Fibroblast of the aortic adventitia (primary cell): ENCODE measurements at places on chromosomes 11 and 22. TPM values are rescaled to one million over a fixed set of nuclear protein-coding genes. Genes with fewer than 3 reads are reported as not detected.

DNA sequence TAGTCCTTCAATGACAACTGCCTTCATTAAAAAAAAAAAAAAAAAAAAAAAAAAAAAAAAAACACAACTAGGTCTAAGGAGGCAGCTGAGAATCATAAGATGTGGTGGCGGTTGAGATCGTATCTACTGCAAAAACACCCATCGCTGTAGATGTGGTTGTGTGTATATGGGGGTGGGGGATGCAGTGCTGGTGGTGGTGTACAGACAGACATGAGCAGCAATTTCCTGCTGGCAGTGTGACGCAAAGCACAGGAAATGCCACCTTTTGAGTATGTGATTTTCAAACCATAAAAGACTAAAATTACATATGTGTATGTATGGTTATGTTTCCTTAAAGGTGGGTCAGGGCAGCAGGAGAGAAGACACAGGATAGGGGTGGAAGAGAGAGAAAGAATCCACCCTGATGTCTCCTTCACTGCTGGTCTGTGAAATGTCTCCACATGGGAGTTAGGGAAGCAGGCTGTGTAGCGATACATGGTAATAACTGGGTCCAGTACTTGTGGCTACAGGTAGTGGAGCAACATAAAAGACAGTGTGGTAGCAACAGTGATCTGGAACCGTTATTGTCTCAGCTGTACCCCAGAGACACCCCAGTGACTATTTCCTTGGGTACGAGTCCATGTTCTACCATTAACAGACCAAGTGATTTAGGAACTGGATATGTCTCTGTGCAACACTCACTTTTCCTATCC, 57.9 kb downstream of the SYTL2 start:
- no peak for DNase-seq

DNA sequence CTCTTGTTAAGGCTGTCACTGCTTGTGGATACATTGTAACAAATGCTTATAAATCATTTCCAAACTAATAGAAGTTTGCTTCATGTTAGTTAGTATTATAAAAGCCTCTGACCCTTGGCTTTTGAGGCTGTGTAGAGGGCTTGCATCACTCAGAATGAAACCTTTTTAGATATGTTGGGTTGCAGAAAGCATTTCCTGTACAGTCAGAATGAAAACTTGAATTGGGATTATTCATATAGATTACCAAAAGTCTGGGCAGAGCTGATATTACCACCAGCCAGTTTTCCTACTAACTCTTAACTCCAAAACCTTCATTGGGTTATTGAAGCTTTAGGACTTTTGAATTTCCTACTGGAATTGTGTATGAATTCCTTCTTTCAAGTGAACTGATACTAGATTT, 12.0 kb downstream of the KMT2A start:
- peak; percentile 59 for DNase-seq

DNA sequence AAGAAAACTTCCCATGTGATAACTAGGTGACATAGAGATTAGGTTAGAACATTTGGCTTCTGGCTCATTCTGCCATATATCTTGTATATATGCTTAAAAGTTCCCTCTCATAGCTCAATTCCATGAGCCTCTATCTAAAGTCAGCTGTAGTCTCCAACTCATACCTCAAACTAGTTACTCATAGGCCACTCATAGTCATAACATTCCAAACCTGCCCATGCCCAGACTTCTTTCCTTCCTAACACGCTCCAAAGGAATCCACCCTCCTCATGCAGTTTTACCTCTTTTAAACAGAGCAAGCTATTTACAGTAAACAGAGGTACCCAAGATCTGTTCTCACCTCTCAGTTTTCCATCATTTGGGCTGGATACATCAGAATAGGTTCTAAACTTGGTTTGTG, 39.4 kb downstream of the GLYATL2 start:
- DNase-seq = peak; percentile 47

DNA sequence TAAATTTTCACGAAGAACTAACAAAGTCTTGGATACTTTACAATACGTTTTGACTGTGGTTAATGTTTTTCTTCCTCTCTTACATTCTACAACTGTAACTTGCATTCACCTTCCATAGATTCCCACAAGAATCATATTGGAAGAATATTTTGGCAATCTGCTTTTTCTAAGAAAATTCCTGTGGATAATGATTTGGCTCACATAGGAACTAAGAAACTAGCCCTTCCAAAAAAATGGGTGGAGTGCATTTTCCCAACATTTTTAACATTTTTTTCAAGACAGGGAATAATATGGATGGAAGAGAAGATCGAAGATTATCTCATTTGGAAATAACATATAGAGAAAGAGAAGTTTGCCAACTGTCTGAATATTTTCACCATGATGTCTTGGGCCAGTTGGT, 256.9 kb upstream of the POU2AF2 start:
- peak; percentile 92 for DNase-seq

DNA sequence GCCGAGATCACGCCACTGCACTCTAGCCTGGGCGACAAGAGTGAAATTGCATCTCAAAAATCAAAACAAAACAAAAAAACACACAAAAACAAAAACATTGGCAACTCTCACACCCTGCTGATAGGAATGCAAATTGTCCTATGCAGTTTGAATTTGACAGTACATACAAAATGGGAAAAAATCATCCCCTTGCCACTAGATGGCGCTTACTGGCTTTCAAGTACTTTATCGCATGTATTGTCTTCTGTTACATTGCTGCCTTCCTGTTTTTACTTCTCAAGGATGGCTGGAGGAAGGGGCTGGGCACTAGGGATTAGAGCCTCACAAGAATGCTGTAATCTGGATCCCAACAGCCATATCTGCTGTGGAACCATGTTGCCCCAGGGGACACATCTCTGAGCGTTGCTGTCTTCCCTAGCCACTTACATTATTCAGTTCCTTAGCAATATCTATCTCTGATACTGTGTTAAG, 59.4 kb upstream of the A4GALT start:
- DNase-seq = peak; percentile 98

DNA sequence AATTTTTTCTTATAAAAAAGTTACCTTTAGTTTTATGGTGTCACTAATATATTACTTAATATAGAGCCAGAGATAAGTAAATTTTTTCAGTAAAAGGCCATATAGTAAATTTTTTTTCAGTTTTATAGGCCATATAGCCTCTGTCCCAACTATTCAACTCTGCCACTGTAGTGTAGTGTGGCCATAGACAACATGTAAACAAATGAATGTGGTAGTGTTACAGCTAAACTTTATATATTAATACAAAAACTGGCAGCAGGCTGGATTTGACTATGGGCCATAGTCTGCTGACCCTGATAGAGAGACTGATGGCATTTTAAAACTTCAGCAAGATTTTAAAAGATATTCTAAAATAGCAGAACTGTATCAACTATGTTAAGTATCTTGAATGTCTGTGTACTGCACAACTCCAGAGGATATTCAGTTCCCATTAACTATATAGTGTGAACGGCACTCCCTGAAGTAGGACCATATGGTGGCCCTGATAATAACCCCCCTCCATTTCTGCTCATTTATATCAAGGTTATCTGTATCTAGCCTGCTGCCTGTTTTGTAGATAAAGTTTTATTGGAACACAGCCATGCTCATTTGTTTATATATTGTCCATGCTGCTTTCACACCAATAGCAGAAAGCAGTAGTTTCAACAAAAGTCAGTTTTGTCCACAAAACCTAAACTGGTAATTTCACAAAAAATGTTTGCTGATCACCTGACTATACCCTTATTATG, 71.6 kb downstream of the PRMT3 start:
- no peak for DNase-seq

- DNase-seq = no peak
Measured at GRCh38 chr11:83034673-83035014, 37.1 kb downstream of the RAB30 start.

DNA sequence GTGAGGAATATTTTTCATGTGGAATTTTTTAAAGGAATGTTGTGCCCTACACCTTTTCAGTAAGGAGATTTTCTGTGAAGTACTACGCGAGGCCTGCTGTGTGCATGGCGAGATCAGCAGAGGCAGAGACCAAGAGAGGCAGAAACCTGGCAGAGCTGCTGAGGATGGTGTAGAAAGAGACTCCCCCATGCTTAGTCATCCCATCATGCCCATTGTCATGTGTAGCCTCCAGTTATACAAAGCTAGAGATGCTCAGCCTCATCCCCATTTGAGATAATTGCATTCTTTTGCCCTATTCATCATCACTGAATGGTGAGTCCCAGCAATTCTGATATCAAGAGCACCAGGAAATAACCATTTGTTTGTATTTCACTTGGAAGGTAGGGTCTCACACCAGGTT, 3.0 kb upstream of the MS4A7 start:
- no peak for DNase-seq

TXN2 gene
- total RNA-seq = 38.8 and 74.6 TPM in 2 replicates

P2RY2 gene
- total RNA-seq = 0.18 TPM in 1 of 2 replicates, not detected in the other
